Activated T-helper 17 cell treated with anti-CD3 and anti-CD28 coated beads, Interleukin-2, amount 50 U/mL, for 72 hours (primary cell): ENCODE measurements at places on chromosomes 12 and 14.

DNA sequence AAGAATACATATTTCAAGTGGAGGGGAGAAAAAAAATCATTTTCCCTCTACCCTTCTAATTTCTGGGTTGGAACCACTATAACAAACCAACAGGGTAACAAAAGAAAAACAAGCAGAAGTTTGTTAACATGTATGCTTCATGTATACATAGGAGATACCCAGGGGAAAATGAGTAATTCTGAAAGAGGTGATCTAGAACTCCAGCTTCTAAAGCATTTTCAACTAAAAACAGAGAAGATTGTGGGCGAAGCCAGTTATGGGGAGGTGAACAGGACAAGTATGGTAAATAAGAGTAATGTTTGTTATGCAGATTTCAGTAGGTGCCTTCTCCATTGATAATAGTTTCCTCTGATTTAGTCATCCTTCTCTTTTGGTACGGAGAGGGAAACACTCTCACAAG, 16.7 kb downstream of the FNTB start:
- no peaks in the 10 kb centered on the region for H3K27me3 ChIP-seq
- peak; percentile 89 for ATAC-seq
- H3K4me1 ChIP-seq, result peaks cover 34% of the 10 kb centered on the region

DNA sequence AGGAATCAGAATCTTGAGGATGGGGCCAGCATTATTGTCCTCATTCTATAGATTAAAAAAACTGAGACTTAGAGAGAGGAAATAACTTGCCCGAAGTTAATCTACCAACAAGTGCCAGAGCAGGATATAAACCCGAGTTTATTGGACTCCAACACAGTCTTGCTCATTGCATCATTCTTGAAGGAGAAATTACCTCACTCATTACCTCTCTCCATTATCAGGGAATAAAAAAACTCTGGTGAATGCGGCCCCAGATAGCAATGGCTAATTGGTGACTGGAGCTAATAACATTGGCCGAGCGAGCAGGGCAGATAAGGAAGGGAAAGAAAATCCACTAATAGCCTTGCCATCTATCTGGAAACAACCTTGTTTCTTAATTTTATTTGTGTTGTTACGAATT, 24.7 kb upstream of the TMED10 start:
- no peaks in the 10 kb centered on the region for H3K36me3 ChIP-seq
- no peak overlapping the region for H3K4me3 ChIP-seq
- ATAC-seq, result no peak
- no peaks in the 10 kb centered on the region for H3K27me3 ChIP-seq
- peaks cover 8% of the 10 kb centered on the region for H3K4me1 ChIP-seq

DNA sequence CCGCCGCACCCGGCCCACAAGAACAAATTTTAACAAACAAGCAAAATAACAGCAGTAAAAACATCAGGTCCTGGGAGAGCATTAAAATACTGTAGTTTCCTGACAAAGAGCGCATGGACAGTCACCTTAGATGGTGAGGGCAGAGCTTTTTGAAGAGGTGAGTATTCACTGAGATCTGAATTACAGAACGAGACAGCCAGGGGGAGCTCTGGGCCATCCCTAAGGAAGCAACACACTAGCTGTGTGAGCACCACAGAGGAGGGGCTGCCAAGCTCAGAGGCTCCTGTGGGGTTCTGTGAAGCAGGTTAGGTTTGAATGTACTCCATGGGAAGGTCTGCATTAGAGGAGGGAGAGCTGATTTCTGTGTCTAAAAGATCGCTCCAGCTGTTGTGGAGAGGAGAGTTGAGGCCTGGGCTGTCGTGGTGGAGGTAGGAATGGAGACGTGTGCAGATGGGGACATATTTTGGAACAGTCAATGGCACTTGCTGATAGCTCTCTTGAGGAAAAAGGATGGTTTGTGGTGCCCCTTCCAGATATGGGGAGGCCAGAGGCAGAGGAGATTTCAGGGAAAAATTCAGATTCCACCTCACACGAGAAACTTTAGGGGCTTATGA, 72.9 kb downstream of the TRAFD1 start:
- no peaks in the 10 kb centered on the region for H3K27me3 ChIP-seq
- no peak overlapping the region for H3K4me3 ChIP-seq
- ATAC-seq, result peak; percentile 85
- H3K36me3 ChIP-seq, result peaks cover 40% of the 10 kb centered on the region

DNA sequence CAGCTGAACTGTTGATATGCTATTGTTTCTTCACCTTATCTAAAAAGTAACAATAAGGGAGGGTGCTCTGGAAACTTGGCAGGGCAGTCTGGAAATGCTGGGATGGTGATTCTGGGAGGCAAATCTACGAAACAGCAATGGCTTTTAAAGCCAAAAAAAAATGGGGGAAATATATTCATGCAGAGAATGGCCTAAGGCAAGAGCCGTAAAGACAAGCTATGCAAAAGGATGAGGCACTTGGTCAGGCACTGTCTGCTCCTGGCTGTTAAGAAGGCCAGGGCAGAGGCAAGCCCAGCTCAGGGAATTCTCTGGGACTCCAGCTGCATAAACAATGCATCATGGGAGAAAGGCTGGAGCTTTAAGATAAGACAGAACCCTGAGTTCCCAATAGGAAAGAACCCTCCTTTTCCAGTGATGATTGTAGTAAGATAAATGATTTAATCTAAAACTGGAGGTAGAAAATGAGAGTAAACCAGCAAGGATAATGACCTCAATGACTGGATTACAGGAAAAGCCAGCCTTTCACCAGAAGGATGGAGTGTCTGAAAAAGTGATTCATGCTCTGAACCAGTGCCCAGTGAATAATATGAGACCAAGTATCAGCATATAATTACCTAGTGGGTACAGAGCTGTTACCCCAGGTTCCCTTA, 46.0 kb downstream of the ITPR2 start:
- H3K4me1 ChIP-seq, result peaks cover 32% of the 10 kb centered on the region
- H3K27me3 ChIP-seq, result no peaks in the 10 kb centered on the region
- peak; percentile 47 for ATAC-seq
- H3K36me3 ChIP-seq, result peaks cover 46% of the 10 kb centered on the region
- peak overlapping the region; percentile 25 for H3K27ac ChIP-seq

DNA sequence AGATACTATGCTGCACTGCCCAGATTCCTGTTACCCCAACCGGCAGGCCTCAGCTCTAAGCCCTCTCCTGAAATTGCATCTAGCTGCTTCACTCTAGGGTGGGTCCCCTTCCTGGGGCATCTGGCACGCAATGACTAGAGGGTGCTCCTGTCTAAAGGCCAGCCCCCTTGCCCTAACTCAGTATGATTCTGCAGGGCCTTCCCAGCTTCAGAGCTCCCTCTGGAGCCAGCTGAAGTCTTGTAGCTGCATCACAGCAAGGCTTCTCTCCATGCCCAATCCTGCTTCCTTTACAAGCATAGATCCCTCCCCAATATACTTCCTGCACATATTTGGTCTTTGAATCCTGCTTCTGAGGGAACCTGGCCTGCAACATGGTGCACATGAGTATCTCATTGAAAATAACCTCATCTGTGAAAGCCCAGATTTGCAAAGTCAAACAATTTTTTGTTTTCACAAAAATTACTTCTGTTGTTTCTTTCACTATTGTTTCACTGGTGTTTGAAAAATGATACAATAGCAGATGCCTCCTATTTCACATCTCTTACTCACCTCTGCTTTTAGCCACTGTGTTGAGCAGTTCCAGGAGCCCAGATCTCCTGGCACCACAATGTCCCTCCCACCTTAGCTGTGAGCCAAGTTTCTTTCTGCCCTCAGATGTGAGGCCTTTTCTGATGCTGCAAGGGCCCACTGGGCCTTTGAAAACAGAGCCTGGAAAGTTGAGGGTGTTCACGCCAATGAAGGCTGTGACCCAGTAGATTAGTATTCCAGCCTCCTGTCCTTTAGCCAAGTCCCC, 169.5 kb upstream of the EGLN3 start:
- peak; percentile 78 for ATAC-seq
- peaks cover 21% of the 10 kb centered on the region for H3K4me1 ChIP-seq
- H3K36me3 ChIP-seq, result no peaks in the 10 kb centered on the region

- H3K4me3 ChIP-seq, result no peak overlapping the region
- ATAC-seq, result no peak
- H3K27me3 ChIP-seq, result peaks cover 10% of the 10 kb centered on the region
These were observed 37.5 kb downstream of the PLEKHD1 start for GRCh38 chr14:69522026-69522425.

GRCh38 chr12:76266797-76267196, 81.4 kb downstream of the BBS10 start:
- no peaks in the 10 kb centered on the region for H3K4me1 ChIP-seq
- no peak overlapping the region for H3K27ac ChIP-seq
- peaks cover 18% of the 10 kb centered on the region for H3K27me3 ChIP-seq

DNA sequence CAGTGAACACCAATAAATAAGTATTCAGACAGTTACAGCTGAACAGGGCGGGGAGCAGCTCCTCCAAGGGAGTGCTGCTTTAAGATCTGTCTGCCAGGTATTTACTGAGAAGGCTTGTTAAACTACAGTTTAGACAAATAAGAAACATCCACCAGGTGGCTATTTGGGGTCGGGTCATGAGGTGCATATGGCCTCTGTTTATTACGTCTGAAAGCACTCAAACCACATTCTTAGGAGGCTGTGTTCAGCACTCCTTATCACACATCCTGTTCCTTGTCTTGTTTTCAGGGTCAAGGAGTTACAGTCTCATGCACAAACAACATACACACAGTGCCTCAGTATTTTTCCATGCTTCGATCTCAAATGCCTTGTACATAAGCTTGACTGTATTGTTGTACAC, 78.8 kb downstream of the KCNMB4 start:
- no peak overlapping the region for H3K4me3 ChIP-seq
- H3K27ac ChIP-seq, result no peak overlapping the region
- no peaks in the 10 kb centered on the region for H3K4me1 ChIP-seq
- H3K36me3 ChIP-seq, result no peaks in the 10 kb centered on the region
- peaks cover 4% of the 10 kb centered on the region for H3K27me3 ChIP-seq
